ENCODE measurements at places on chromosomes 4 and X. TPM values are rescaled to one million over a fixed set of nuclear protein-coding genes. Genes with fewer than 3 reads are reported as not detected.

The CXCL13 gene
- total RNA-seq: not detected

The TEX13D gene
- not detected for total RNA-seq

The MED28 gene
- total RNA-seq: 13.0 TPM

The VEGFC gene
- 37.3 TPM for total RNA-seq

The HAND2 gene
- total RNA-seq: not detected

The STPG2 gene
- 0.84 TPM for total RNA-seq

The TRIM61 gene
- not detected for total RNA-seq

The NAP1L3 gene
- not detected for total RNA-seq

All from mammary microvascular endothelial cell (primary cell).